Non-pigmented ciliary epithelial cell (primary cell): ENCODE measurements at places on chromosomes 7 and 10.

DNA sequence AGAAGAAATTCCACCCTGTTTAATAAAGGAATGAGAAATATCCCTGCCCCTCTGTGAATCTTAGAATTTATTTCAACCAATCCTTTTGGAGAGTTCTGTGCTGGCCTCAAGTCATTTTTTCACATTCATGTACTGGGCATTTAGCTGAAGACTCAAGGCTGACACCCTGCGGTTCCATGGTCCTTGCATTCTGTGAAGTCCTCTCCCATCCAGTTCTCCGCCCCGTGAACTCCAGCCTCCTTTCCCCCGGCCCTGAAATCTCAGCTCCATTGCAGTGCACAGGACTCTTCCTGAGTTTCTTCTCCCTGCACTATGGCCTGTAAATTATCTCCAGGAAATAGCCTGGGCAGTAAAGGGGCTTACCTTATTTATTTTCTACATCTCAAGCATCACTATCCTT, 183.0 kb upstream of the KCND2 start:
- peak; percentile 1 for DNase-seq

DNA sequence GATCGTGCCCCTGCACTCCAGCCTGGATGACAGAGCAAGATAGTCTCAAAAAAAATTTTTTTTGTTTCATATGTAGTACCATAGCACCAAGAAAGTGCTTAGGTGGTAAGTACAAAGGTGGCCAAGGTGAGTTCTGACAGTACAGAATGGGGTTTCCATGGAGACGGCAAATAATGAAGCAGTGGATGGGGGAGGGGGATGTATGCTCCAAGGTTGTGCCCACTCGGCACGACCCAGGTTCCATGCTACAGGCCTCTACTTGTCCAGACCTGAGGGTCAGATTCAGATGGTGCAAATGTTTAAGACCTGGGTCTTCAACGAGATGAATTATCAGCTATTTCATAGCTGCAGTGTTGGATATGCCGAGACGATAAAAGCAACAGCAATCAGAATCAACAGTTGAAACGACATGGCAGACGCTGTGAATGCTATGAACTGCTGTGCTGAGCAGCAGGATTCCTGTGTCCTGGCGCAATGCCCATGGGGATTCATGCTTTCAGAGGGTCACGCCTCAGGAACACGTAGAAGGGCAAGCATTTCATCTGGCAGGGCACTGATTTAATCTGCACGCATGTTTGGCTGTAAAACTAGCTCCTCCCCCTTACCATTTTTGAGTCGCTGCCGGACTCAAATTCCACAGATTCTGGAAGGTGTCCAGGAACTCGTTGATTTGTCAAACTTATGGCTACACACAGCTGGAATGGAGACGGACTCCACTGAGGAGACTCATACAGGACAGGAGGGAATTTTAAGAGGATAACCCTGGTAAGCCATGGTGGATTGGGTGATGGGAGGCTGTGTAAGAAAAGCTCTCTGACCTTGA, 256.5 kb downstream of the FRMD4A start:
- DNase-seq = peak; percentile 99

DNA sequence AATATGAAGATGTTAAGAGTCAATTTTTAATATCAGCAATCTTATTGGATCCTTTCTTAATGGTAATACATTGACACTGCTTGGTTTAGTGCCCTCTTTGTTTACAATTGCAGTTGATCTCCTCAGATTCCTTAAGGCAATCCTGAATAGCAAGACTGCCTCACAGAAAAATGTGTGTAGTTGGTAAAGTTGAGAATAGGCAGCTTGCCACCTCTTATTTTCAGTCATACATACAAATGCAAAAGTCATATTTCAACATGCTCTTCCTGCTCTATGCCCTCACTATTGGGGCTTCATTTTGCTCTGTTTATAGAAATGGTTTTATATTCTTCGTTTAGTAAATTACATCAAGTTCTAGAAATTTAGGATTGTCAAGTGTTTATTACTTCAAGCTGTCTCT, 661.1 kb upstream of the ANKRD30A start:
- no peak for DNase-seq

- DNase-seq = no peak
Observed at GRCh38 chr10:21995557-21995956, 8.0 kb downstream of the DNAJC1 start.

DNA sequence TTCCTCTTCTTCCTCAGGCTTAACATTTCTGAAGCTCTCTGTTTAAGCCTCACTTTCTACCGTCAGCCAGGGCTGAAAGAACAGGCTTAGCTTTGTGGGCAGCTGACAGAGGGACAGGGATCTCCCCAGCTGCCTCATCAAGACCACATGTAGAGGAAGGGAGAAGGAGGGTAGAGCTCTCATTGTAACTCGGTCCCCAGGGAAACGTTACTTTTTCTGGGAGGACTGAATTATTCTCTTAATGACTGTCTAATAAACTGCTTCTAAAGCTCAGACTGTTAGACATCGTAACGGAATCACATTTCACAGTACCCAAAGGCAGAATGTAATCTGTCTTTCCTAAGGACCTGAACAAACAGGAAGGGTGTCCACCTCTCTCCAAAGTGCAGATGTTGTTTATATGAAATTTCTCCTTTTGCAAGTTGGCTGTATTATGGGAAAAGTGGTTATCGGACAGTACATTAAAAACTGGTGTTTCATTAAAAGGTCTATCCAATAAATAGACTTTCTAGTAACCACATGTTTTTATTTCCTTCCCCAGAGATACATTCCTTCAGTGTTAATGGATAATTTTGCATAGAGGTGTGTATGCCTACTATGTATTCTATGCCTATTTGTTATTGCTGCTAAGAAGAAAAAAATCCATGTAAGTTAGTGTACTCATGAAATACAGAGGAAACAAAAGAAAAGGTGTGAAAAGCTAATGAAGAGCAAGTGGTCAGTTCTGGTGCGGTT, 144.2 kb downstream of the CTTNBP2 start:
- no peak for DNase-seq

GRCh38 chr7:44259547-44260457, 59.0 kb downstream of the YKT6 start:
- DNase-seq = peak; percentile 85

DNA sequence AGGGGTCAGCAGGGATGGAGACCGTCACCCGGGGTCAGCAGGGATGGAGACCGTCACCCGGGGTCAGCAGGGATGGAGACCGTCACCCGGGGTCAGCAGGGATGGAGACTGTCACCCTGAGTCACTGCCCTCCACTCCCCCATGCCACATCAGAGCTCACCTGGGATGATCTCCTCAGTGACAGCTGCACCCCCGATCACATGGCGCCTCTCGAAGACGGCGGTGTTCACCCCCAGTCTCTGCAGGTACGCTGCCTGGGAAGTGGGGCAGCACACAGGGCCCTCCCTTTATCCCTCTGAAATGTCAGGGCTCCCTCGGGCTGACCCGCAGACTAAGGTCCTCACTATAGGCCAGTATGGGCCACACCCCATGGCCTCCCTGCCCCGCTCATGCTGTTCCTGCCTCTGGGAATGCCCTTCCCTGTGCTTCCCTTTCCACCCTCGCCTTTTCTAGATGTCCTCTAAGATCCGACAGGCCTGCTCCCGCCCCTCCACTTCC, 7.2 kb downstream of the PYROXD2 start:
- DNase-seq = no peak

DNA sequence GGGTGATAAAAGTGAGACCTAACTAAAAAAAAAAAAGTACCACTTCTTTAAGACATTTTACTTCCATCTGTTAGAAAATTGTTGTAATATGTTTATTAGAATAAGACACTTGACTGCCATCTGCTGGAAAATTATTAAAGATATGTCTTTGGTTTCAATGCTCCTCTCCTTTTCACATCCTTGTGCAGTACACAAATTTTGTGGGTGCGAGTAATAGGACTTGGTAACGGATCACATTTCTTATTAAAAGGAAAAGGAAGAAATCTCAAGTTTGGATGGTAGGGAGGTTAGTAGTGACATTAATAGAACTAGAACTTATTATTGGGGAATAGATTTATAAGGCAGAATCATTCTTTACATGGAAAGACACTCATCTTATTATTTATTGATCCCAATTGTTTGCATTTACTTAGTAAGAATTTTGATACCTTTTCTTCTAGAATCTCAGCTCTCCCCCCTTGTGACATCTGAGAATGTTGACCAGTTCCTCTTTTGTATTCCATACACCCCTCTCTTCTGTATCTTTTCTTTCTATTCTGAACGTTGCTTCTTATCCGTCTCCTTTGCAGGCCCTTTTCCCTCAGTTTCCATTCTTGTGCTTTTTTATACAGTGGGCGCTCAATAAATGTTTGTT, 43.0 kb upstream of the RPA3 start:
- no peak for DNase-seq

DNA sequence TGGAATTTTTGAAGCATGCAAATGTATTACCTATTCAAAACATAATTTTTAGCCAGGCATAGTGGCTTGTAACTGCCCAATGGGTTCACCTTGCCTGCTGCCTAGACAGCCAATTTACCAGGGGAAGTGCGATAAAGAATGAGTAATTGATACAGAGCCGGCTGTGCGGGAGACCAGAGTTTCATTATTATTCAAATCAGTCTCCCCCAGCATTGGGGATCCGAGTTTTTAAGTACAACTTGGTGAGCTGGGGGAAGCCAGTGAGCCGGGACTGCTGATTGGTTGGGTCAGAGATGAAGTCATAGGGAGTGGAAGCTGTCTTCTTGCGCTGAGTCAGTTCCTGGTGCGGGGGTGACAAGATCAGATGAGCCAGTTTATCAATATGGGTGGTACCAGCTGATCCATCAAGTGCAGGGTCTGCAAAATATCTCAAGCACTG, 29.1 kb upstream of the NRBF2 start:
- no peak for DNase-seq

GRCh38 chr10:86087716-86088115, 278.9 kb downstream of the GRID1 start:
- DNase-seq = no peak

- no peak for DNase-seq
Observed at GRCh38 chr7:148211740-148212151, 378.8 kb upstream of the C7orf33 start.

DNA sequence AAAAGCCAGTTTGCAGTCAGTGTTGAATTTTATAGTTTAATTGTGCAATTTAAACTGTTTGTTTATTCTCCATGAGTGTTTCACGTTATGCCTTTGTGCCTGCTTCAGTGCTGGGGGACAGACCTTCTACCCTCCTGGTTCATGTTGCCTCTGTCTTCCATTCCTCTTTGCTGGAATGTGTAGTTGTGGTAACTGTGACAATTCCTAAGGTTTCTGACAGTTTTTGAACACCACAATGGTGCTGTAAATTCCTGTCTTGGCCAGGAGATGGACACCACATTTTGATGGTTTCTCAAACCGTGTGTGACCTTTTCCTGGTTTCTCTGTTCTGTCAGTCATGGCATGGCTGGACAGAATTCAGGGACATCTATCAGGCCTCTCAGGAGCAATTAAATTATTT, 201.7 kb downstream of the BICC1 start:
- no peak for DNase-seq

- peak; percentile 30 for DNase-seq
Observed at GRCh38 chr10:95841661-95842498, 65.9 kb upstream of the CC2D2B start.

- DNase-seq = no peak
Observed at GRCh38 chr7:4683884-4684565, 1.9 kb downstream of the FOXK1 start.

- no peak for DNase-seq
Observed at GRCh38 chr10:27646194-27646593, 99.4 kb downstream of the MKX start.

GRCh38 chr10:54559498-54559897, 241.5 kb downstream of the PCDH15 start:
- peak; percentile 55 for DNase-seq

GRCh38 chr7:93228302-93228701, 2.0 kb upstream of the HEPACAM2 start:
- DNase-seq = peak; percentile 19

GRCh38 chr7:142263598-142264380, 5.9 kb upstream of the PRSS58 start:
- DNase-seq = peak; percentile 14

DNA sequence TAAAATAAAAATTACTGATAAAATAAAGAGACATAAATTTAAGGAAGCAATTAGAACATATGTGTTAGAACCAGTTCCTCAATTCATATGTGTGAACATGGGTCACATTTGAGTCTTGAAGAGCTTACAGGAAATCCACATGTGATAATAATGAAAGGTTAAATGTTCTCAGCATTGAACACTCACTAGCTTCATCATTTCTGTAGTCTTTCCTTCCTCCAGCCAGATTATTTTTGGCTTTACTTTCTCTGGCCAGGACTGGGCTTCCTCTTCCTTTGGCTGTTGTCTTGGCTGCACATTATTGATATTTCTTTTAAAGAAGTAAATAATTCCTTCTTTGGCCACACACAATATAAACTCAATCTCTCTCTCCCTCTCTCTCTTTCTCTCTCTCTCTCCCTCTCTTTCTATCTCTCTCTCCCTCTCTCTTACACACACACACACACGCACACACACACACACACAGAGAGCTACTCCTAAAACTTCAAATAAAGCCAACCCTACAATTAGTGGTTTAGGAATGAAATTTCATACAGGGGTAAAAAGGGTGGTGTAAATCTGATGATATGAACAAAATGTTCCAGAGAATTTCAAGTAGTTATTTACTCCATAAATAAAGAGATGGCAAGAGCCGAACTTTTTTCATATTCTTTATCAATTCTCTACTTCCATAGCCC, 171.2 kb downstream of the REEP3 start:
- DNase-seq = no peak

DNA sequence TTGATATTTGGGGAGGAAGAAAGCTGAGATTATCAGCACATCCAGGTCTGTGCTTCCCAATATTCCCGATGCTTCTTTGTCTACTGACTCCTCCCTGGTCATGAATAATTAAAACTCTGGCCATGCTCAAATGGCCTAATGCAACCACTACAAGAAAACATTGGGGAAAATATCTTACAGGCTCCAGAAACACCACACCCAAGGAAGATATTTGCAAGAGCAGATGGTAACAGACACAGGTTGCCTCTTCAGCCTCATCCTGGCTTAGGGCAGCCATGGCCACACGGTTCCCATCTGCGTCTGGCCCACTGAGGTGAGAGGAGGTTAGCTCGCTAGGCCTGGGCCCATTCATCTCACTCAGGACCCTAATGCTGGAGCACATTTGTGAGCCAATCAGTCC, 108.4 kb upstream of the SDK1 start:
- DNase-seq = no peak

DNA sequence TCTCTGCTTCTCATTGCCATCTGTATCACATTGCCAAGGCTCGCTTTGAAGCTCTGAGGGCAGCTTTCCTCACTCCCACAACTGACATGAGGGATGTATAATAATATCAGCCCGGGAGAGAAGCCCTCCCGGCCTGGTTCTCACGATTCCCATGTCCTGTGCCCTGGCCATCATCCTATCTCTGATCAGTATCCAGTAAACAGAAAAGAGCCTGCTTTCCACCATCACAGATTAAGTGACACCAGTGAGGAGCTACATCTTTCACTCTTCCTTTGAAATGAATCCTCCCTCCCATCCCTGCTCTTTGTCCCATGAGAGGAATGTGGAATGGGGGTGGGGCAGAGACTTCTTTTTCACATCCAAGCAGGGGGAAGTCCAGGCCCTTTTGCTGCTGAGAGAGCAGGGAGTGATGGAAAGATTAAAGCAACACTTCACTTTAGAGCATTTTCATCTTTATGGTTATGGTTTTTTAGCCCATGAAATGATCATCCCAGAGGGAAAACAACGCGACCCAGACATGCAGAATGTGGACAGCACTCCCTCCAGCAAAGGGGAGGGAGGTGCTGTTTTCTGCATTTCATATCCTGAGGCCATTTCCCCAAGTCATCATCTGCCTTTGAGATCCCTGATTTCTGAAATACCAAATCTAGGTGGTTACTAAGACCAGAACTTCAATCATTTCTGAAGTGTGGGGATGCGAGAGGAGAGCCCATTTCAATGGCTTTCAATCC, 84.6 kb upstream of the LYZL1 start:
- DNase-seq = no peak
